Thyroid gland (tissue), 4 donors: ENCODE measurements at places on chromosomes 11 and 22. TPM values are rescaled to one million over a fixed set of nuclear protein-coding genes. Genes with fewer than 3 reads are reported as not detected.

DNA sequence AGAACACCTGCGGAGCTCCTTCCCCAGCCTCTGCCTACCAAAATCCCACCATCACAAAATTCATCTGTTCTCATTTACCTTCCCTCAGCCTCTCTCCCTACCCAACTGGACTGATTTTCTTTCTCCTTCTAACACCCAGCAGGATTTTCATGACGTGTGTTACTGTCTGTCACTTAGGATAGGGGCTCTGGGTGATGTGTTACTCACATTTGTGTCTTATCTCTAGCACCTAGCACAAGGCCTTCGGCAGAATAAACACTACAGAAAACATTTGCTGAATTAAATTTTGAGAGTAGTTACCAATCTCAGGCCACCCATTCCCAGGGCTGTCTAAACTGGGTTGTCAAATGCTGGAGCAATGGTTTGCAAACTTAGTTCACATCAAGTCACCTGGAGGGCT, 88.0 kb downstream of the NTM start:
- no peak for DNase-seq

DNA sequence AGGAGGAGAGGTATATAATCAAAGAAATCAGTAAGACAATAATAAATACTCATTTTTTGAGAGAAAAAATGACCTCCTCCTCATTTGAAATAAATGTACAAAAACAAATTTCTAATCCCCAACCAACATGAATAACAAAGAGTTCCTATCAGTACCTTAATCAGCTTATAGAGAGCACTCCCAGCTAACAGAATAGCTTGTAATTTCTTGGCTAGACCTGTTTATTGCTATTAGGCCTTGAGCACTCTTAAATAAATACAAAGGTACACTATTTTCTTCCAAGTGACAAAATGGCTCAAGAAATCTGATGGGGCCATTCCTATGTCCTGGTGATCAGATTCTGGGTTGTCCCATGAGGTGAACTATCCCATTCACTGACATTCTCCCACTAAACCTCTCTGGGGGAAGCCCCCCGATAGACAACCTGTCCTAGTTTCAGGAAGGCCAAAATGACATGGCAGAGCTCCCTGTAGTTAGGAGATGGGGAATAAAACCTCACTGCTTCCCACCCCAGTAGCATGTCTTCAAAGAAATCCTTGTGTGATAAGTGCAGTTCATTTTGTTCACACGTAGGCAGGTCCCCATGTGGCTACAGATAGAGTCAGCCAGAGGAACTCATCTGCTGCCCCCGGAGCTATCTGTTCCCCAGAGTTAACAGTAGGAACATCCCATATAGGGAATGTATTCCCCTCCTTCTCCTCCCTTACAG, 385.7 kb downstream of the SOX6 start:
- DNase-seq, result no peak

GRCh38 chr11:100753571-100753970, 66.5 kb downstream of the ARHGAP42 start:
- no peak for DNase-seq

The KMT5B gene
- 67.4 TPM for total RNA-seq

The FOLH1 gene
- total RNA-seq, result 0.29 TPM

The CATSPERZ gene
- 1.0 TPM for total RNA-seq
